ENCODE measurements at places on chromosomes 3 and 15.

DNA sequence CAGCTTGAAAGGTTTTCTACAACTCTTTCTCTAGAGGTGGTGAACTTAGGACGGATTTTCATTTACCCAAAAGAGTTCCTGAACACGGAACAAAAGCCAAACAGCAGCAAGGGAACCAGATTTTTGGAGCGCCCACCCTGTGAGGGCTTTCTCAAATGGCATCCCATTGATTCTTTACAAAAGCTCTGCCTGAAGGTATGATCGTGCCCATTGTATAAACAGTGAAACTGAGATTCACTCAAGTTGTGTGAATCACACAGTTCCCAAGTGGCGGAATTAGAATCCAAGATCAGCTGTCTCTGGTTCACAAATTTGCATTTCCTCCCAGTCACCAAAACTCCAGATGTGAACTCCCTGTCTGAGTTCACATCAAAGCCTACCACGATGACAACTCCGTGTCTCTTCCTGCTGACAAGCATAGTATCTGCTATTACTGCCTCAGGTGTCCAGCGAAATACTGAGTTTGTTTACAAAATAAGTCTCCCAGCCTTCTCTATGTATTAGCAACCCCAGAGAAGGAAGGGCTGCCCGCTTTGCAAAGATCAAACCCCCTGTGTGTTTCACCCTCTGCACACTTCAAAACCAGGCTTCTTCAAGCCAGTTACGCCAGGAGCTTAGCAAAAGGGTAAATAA is 235.9 kb upstream of the ST8SIA2 start:
- DNase-seq, result no peak

DNA sequence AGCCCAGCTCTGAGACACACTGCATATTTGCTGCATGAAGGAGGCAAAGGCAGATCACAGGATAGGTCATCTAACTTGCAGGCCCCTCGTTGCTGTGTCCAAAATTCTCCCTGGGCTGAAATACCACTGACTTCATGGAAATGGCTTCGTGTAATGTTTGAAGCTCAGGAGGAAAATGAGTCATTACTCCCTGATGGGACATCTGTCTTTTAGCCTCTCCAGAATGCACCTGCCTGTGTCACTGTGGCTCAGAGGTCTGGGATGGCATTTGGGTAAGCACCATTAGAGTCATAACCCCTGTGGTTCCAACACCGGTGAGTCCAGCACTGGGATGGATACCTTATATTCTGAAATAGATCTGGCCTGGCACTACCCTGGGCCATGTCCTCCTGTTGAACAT is 51.5 kb downstream of the IL12A start:
- DNase-seq, result no peak

- no peak for DNase-seq
Measured at GRCh38 chr3:129033633-129034321, 26.8 kb upstream of the GP9 start.

DNA sequence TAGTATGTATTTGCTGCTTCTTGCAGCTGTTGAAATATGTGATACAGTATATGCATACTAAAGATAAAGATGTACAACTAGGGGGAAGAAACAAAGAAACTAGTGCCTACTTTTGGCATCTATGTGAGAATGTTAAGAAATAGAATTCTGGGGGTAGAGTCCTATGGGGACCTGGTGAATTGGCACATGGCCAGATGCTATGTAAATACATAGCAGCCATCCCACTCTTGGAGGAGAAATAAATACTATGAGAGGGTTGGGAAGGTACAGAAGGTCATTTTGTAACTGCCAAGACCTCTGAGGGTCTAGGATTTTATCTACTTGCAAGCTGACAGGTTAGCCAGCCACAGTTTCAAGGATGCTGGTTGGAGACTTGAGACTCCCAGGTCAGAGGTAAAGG is 298.3 kb upstream of the TBL1XR1 start:
- peak; percentile 35 for DNase-seq

- peak; percentile 70 for DNase-seq
Measured at GRCh38 chr15:82680200-82681102, 29.2 kb downstream of the AP3B2 start.

GRCh38 chr3:140319739-140320138 is 358.1 kb upstream of the TRIM42 start:
- peak; percentile 45 for DNase-seq

- no peak for DNase-seq
Measured at GRCh38 chr15:89822951-89823711, 8.5 kb upstream of the ANPEP start.

DNA sequence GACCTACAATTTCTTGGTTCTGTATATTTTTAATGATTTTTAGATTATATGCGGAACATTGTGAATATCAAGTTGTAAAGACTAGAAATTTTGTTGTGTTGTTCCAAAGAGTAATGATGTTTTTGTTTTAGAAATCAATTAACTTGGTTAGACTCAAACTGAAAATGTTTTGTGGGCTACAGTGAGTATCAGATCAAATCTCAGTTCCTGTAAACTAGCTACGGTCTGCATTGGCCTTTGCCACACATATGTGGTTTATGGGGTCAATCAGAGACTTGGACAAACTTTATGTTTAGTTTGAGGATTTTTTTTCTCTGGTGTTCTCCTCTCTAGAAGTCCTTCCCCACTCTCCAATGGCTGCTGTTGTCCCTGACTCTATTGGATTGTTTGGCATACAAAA is 308.0 kb upstream of the THRB start:
- DNase-seq, result no peak

DNA sequence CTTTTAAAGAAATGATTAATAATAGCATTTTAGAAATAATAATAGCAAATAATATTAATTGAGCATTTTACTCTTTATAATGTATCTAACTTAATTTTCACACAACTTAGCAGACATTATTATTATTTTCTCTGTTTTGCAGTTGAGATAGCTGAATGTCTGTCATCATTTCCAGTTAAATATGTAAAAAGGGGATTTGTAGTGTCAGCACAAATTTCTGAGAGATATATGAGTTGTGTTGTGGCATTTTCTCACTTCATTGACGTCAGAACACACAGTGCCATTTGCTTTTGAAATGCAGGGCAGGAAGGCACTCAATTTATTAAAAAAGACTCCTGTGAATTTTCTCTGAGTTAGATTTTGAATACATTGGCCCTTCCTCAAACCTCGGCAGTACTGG is 111.0 kb downstream of the GRM7 start:
- no peak for DNase-seq

- no peak for DNase-seq
Measured at GRCh38 chr15:75081150-75081549, 57.8 kb downstream of the PPCDC start.

DNA sequence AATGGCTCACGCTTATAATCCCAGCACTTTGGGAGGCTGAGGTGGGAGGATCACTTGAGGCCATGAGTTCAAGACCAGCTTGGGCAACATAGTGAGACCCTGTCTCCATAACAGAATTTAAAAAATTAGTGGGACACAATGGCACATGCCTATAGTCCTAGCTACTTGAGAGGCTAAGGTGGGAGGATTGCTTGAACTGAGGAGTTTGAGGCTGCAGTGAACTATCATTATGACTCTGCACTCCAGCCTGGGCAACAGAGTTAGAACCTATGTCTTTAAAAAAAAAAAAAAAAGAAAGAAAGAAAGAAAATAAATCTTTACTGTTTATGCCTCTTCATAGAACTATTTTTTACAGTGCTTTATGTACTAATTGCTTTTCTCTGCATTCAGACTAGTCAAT is 84.6 kb upstream of the LMOD3 start:
- no peak for DNase-seq

- DNase-seq, result no peak
Measured at GRCh38 chr15:47908486-47908885, 191.2 kb downstream of the SEMA6D start.

GRCh38 chr3:98508582-98508981 is 11.1 kb downstream of the OR5K2 start:
- DNase-seq, result no peak

- peak; percentile 66 for DNase-seq
Measured at GRCh38 chr3:128011140-128011539, 41.1 kb upstream of the SEC61A1 start.

DNA sequence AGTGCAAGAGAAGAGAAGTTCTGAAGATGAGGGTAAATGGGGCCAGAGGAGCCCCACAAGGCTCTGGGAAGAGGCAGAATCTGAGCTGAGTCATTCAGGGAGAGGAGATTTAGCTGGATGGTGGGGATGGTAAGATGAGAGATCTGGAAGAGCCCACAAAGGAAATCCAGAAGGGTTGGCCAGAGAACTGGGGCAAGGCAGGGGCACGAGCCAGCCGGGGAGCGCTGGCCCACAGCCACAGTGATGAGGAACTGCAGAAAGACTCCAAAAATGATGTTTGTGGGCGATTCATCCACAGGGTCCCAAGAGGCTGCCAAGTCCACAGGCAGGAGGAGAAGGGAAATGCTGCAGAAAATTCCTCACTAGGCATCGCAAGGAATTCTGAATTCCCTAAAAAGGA is 75.9 kb upstream of the ATP2B2 start:
- DNase-seq, result no peak

DNA sequence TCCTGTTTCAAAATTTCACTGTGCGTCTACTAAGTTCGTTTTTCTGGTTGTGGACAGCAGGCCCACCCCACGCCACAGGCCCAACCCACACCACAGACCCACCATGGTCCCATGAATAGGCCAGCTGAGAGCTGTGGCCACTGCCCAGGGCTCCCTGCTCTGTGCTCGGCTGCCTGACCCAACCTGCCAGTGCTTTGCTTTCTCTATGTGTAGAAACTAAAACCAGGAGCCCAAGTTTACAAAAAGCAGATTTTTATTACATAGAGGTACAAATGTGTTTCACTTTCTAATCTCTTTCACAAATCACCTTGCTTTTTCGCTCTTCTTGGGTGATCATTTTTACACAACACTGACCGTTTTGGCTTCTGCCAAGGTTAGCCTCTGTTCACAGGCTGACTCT is 69.1 kb downstream of the HERC2 start:
- no peak for DNase-seq

GRCh38 chr3:184175981-184176376 is 1.3 kb downstream of the AP2M1 start:
- no peak for DNase-seq

- no peak for DNase-seq
Measured at GRCh38 chr3:196883361-196883760, 15.6 kb downstream of the SENP5 start.

- DNase-seq, result no peak
Measured at GRCh38 chr3:53171064-53171418, 10.0 kb downstream of the PRKCD start.

- DNase-seq, result no peak
Measured at GRCh38 chr3:26622621-26623418, at the start of gene LRRC3B. Gene LRRC3B (plus strand): TSS chr3:26622772. CDS start chr3:26709673, 86,901 bp downstream.

GRCh38 chr3:149400645-149401044 is 23.2 kb upstream of the TM4SF1 start:
- no peak for DNase-seq

- DNase-seq, result peak; percentile 1
Measured at GRCh38 chr15:44971036-44971435, 14.5 kb downstream of the TERB2 start.

DNA sequence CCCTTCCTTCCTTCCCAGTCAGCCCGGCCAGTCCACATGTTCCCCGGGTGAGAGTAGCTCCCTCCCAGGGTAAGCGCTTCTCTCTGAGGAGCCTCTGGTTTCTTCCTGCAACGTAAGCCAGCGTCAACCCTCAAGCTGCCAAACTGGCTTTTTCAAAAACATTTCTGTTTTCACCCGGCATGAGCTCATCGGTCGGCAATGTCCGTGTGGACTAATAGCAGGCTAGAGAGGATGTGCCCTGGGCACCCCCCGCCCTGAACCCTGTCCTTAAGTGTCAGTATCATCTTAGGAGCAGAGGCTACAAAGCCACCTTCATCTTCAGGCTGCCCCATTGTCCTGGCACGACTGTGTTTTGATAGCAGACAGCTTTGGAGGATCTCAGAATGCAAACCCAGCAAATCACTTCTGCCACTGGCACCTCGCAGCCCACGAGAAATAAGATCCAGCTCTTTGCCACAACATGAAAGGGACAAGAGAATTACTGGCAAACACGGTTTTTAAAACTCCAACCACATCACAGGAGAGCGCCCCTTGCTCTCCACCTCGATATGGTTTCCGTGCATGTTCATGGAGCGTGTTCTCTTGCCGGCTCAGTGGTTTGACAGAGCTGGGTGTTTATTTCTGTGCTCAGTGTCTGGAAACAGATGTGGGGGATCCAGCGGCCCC is 9.9 kb downstream of the ALDH1A3 start:
- DNase-seq, result no peak

- DNase-seq, result no peak
Measured at GRCh38 chr3:177169936-177170722, 27.2 kb downstream of the TBL1XR1 start.

- DNase-seq, result peak; percentile 81
Measured at GRCh38 chr3:49553692-49554632, at the start of gene BSN. Gene BSN (plus strand): TSS chr3:49554477. CDS start chr3:49554603, 126 bp downstream.

DNA sequence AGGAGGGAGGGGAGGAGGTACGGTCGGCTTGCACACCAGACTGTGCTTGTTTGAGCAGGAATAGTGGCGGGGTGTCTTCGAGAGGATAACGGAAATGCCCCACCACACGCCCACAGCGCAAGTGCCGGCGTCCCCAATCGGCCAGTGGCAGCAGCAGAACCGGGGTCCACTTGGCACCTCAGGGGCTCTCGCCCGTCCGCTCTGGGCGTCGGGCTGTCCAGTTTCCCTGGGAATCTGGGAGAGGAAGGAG is 53.7 kb downstream of the CCDC54 start:
- no peak for DNase-seq

- no peak for DNase-seq
Measured at GRCh38 chr3:122931636-122932035, 95.9 kb downstream of the SEMA5B start.

DNA sequence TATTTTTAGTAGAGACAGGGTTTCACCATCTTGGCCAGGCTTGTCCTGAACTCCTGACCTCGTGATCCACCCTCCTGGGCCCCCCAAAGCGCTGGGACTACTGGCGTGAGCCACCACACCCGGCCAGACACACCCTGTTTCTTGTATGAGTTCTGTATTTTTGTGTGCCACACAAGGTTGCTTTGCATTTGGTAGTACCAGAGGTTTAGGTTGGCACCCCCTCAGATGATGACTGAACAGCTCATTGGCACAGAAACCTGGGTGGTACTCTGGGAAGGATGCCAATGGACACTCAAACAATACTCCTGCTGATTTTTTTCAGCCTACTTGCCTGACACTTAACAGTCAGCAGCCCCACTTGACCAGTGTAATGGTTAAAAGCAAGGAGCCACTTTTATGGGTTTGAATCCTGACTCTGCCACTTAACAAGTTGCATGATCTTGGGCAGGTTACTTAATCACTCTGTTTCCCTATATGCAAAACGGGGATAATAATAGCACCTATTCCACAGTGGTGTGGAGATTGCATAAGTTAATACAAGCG is 39.2 kb upstream of the BCL2A1 start:
- peak; percentile 6 for DNase-seq
